Activated CD4-positive, alpha-beta T cell treated with anti-CD3 and anti-CD28 coated beads, Interleukin-2, amount 10 ng/mL, durations not matched to agents 24 days and 14 days (primary cell): ENCODE measurements at places on chromosomes 4 and X. TPM values are rescaled to one million over a fixed set of nuclear protein-coding genes. Genes with fewer than 3 reads are reported as not detected.
A peak's percentile ranks its signal among the peaks of the same experiment; 100 is the strongest.

- H3K27me3 ChIP-seq: peaks cover 32% of the 10 kb centered on the region
- peaks cover 3% of the 10 kb centered on the region for H3K4me1 ChIP-seq
- H3K36me3 ChIP-seq: no peaks in the 10 kb centered on the region
- no peak overlapping the region for H3K27ac ChIP-seq
- DNase-seq: no peak
- H3K4me3 ChIP-seq: no peak overlapping the region
These were observed 189.2 kb downstream of the SHROOM3 start for GRCh38 chr4:76624241-76624681.

- DNase-seq: no peak
- no peak overlapping the region for H3K27ac ChIP-seq
- no peaks in the 10 kb centered on the region for H3K36me3 ChIP-seq
- no peaks in the 10 kb centered on the region for H3K4me1 ChIP-seq
- no peaks in the 10 kb centered on the region for H3K27me3 ChIP-seq
- H3K4me3 ChIP-seq: no peak overlapping the region
These were observed 196.3 kb upstream of the HHIP start for GRCh38 chr4:144449611-144450010.

GRCh38 chr4:118849867-118850487, 14.1 kb upstream of the SEC24D start:
- peaks cover 21% of the 10 kb centered on the region for H3K4me1 ChIP-seq
- DNase-seq: no peak
- H3K4me3 ChIP-seq: peak overlapping the region; percentile 87
- peak overlapping the region; percentile 94 for H3K27ac ChIP-seq

- DNase-seq: no peak
- H3K27ac ChIP-seq: no peak overlapping the region
- H3K4me1 ChIP-seq: no peaks in the 10 kb centered on the region
These were observed 345.1 kb upstream of the SMIM31 start for GRCh38 chr4:164408831-164409230.

GRCh38 chrX:104419211-104419610, 146.8 kb upstream of the IL1RAPL2 start:
- H3K27me3 ChIP-seq: no peaks in the 10 kb centered on the region
- no peak overlapping the region for H3K4me3 ChIP-seq
- H3K27ac ChIP-seq: no peak overlapping the region
- no peaks in the 10 kb centered on the region for H3K4me1 ChIP-seq
- H3K36me3 ChIP-seq: no peaks in the 10 kb centered on the region
- no peak for DNase-seq

DNA sequence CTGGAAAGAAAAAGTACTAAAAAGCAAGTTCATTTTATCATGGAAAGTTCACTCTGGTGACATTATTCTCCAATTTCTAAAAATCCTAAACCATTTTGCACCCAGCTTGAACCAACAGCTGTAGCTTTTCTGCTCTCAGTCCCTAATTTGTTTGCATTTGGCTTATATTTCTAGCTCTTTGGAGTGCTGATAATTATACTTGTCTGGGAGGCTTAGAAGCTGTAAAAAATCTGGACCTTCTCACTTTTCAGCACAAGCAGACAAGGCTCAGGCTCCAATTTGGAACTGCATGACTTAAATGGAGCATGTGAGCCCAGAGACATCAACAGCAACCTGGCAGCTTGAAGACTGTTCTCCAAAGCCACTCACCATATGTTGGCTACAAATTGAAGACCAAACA, 170.9 kb upstream of the PCDH18 start:
- no peak for DNase-seq
- H3K27me3 ChIP-seq: no peaks in the 10 kb centered on the region
- no peak overlapping the region for H3K4me3 ChIP-seq
- H3K36me3 ChIP-seq: no peaks in the 10 kb centered on the region
- no peak overlapping the region for H3K27ac ChIP-seq

DNA sequence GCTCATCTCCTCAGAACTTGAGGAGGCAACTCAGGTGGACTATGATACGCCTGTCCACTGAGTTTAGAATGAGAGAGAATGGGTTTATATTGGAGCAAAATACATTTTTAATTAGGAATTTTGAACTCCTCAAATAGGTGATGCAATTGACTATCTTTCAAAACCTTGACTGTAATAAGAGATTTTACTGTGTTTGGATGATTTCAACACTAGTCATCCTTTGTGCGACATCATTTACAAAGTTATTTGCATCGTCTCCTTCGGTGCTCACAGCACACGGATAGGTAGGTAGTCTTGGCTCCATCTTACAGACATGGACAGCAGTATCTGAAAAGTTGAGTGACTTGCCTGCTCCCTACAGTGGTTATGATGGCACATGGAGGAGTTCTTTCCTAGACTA, 67.0 kb downstream of the AASDH start:
- H3K27me3 ChIP-seq: peaks cover 2% of the 10 kb centered on the region
- no peak overlapping the region for H3K4me3 ChIP-seq
- no peak overlapping the region for H3K27ac ChIP-seq
- H3K4me1 ChIP-seq: no peaks in the 10 kb centered on the region
- no peaks in the 10 kb centered on the region for H3K36me3 ChIP-seq
- no peak for DNase-seq

- H3K27me3 ChIP-seq: no peaks in the 10 kb centered on the region
- no peak overlapping the region for H3K4me3 ChIP-seq
- no peaks in the 10 kb centered on the region for H3K4me1 ChIP-seq
- H3K36me3 ChIP-seq: no peaks in the 10 kb centered on the region
- H3K27ac ChIP-seq: no peak overlapping the region
These were observed 1995.9 kb downstream of the C4orf33 start for GRCh38 chr4:131091896-131092295.

GRCh38 chr4:13535708-13536361, 8.5 kb downstream of the NKX3-2 start:
- no peak for DNase-seq
- peaks cover 11% of the 10 kb centered on the region for H3K4me1 ChIP-seq
- H3K36me3 ChIP-seq: peaks cover 14% of the 10 kb centered on the region

- no peaks in the 10 kb centered on the region for H3K27me3 ChIP-seq
- H3K4me1 ChIP-seq: peaks cover 18% of the 10 kb centered on the region
- peak overlapping the region; percentile 35 for H3K4me3 ChIP-seq
- H3K36me3 ChIP-seq: peaks cover 2% of the 10 kb centered on the region
- peak overlapping the region; percentile 89 for H3K27ac ChIP-seq
- DNase-seq: peak; percentile 51
These were observed 420.8 kb upstream of the DIPK2B start for GRCh38 chrX:45621376-45622041.

GRCh38 chr4:168641811-168642140, 144.9 kb downstream of the PALLD start:
- H3K36me3 ChIP-seq: no peaks in the 10 kb centered on the region
- no peak overlapping the region for H3K4me3 ChIP-seq
- peaks cover 2% of the 10 kb centered on the region for H3K4me1 ChIP-seq
- no peak for DNase-seq
- H3K27me3 ChIP-seq: peaks cover 8% of the 10 kb centered on the region

- H3K27ac ChIP-seq: no peak overlapping the region
- DNase-seq: no peak
- no peak overlapping the region for H3K4me3 ChIP-seq
- peaks cover 1% of the 10 kb centered on the region for H3K27me3 ChIP-seq
- H3K4me1 ChIP-seq: no peaks in the 10 kb centered on the region
- no peaks in the 10 kb centered on the region for H3K36me3 ChIP-seq
These were observed 74.6 kb downstream of the MAP3K15 start for GRCh38 chrX:19440713-19441112.

- no peaks in the 10 kb centered on the region for H3K4me1 ChIP-seq
- peaks cover 10% of the 10 kb centered on the region for H3K27me3 ChIP-seq
- H3K4me3 ChIP-seq: no peak overlapping the region
- DNase-seq: no peak
These were observed 128.4 kb upstream of the TMEM164 start for GRCh38 chrX:109874548-109874947.

GRCh38 chrX:119177278-119177677, 49.7 kb upstream of the KIAA1210 start:
- H3K4me1 ChIP-seq: no peaks in the 10 kb centered on the region
- no peak for DNase-seq
- H3K36me3 ChIP-seq: no peaks in the 10 kb centered on the region
- no peak overlapping the region for H3K4me3 ChIP-seq
- H3K27me3 ChIP-seq: no peaks in the 10 kb centered on the region

GRCh38 chr4:24405341-24405740, 179.0 kb downstream of the DHX15 start:
- H3K27ac ChIP-seq: no peak overlapping the region
- no peaks in the 10 kb centered on the region for H3K4me1 ChIP-seq
- H3K4me3 ChIP-seq: no peak overlapping the region
- H3K36me3 ChIP-seq: no peaks in the 10 kb centered on the region
- H3K27me3 ChIP-seq: no peaks in the 10 kb centered on the region

DNA sequence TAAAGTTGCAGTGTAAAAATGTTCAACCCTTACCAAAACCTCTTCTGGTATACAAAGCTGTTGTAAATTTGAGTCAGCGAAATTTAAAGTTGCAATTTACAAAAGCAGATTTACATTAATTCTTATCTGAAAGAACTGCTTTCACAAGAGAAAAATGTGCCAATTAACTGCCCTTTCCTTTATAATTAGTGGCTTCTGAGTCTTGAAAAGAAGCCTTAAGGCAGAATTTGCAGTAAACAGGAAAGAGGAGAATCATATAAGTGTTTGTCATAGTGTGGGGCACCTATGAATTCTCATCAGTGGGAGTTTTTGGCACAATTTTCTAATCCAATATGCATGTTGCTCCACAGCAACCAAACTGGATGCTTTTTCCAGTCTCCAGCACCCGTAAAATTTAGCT, 125.3 kb upstream of the GABRG1 start:
- H3K4me1 ChIP-seq: no peaks in the 10 kb centered on the region
- no peak overlapping the region for H3K4me3 ChIP-seq
- no peaks in the 10 kb centered on the region for H3K27me3 ChIP-seq
- no peak for DNase-seq
- H3K27ac ChIP-seq: no peak overlapping the region

LDB2 gene
- total RNA-seq: not detected in 2 replicates

IL3RA gene
- 3.1 and 3.4 TPM in 2 replicates for total RNA-seq

RAB41 gene
- not detected in 2 replicates for total RNA-seq

RBMXL3 gene
- not detected in 2 replicates for total RNA-seq

MAGEB16 gene
- total RNA-seq: not detected in 2 replicates

SLITRK4 gene
- total RNA-seq: not detected in 2 replicates
